ENCODE measurements at places on chromosomes 5 and 9.

- no peak for DNase-seq
Measured at GRCh38 chr5:17020678-17021601, 84.9 kb upstream of the MYO10 start.

DNA sequence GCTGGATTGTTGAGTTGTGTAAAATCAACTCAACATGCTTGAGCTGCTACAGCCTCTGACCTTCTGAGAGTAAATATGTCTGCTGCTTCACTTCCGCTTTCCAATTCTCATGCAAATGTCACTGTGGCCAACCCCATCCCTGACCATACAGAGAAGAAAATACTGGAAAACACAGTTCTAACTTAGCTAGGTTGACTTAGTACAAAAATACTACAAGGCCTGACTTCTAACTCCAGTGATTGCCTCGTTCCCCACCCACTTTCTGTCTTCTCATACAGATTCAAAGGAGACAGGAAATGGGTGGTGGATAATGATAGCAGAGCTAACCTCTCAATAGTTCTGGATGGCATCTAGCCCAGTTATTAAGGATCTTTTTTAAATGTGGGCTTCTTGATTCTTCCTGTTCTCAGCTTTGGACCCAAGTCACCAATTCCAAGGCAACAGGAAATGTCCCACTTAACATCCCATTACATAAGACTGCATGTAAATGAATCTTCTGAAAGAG, 226.6 kb upstream of the SLC24A2 start:
- no peak for DNase-seq

DNA sequence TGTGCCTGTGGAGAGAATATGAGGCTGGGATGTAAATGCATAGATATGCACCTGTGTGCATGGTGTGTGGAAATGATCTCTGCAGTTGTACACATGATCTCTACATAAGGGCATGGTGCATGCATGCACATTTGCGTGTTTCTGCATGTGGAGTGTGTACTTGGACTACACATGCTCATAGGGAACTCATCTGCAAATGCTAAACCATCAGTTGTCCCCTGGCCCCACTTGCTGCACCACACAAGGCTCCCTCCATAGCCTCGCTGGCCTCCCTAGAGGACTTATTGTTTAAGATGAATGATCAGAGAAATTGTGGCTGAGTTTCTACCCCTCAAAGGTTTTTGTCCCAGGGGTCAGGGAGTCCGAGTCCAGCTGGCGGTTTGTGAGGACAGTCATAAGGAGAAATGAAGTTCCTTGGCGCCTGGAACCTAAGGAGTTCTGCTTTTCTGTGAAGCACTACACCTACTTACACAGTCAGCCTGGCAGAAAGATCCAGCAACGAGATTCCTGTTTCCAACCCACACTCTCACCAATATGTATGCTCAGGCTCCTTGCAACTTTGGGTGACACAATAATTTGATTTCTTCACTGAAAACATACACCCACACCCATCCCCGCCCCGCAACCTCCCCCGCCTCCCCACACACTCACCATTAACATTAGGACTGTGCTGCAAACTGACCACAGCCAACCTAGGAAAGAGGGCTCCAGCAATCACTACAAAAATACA, 79.9 kb upstream of the CPEB4 start:
- DNase-seq = no peak

DNA sequence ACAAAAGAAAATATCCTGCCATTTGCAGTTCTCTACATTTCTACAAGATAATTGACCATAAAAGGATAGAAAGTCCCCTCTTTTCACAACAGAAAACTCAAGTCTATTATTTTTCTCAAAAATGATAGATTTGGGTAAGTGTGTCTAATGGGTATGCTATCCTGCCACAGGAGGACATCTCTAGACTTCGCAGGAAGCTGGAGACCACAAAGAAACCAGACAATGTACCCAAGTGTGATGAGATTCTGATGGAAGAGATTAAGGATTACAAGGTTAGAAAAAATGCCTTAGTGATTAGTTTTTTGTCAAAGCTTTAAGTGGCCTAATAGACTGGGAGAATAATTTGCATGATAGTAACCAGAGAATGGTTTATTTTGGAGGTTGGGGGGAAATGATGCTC, 28.1 kb downstream of the RNF20 start:
- no peak for DNase-seq

- DNase-seq = no peak
Measured at GRCh38 chr5:176538230-176538988, 1.2 kb upstream of the RNF44 start.

- DNase-seq = no peak
Measured at GRCh38 chr5:59830536-59831200, 62.9 kb downstream of the PDE4D start.

GRCh38 chr5:138339464-138339863, 1.4 kb downstream of the FAM53C start:
- no peak for DNase-seq

GRCh38 chr5:67805666-67806348, 409.7 kb upstream of the PIK3R1 start:
- no peak for DNase-seq

Measured in stimulated activated CD4-positive, alpha-beta T cell treated with anti-CD3 and anti-CD28 coated beads, TNF-alpha, amount 100 ng/mL, for 48 hours (primary cell).